COLO829 (cell line): ENCODE measurements at places on chromosomes 11 and 22.

GRCh38 chr11:125327518-125328224 is 163.1 kb downstream of the PKNOX2 start:
- DNase-seq: no peak

- no peak for DNase-seq
Measured at GRCh38 chr11:126920833-126921232, 79.7 kb downstream of the KIRREL3 start.

DNA sequence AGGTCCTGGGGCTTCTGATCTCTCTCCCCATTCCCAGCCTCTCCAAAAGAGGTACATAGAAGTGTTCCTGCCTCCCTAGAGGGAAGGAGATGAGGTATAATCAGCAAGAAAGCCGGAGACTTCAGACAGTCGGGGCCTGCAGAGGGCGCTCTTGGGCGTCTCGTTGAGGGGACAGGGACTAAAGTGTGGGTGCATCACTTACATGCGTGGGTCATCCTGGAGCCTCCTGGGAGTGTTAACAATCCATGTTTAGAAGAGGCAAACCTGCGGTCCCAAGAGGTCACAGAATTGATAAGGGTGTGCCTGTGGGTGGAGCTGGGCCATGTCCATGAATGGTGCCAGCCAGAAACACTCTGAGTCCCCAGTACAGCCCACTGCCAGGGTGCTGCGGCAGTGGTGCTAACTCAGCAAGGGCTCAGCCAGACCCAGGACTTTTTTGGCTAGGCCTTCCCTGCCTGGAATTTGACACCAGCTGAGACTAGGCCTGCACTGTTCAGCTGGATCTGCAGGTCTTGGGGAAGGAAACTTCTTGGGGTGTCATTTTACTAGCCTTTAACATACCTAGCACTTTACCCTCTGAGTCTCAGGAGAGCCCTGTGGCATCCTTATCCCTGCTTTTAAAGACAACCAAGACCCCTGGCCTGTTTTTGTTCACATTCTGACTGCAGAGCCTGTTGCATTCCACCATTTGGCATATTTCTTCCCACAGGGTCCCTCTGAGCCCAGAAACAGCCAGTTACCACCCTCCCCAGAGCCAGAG is 5.5 kb downstream of the YDJC start:
- DNase-seq: no peak

GRCh38 chr11:61023966-61024295 is 52.5 kb downstream of the CD6 start:
- no peak for DNase-seq

- no peak for DNase-seq
Measured at GRCh38 chr11:5700421-5701054, 10.9 kb downstream of the TRIM22 start.

- DNase-seq: peak; percentile 66
Measured at GRCh38 chr22:33038131-33038772, 19.9 kb downstream of the SYN3 start.

DNA sequence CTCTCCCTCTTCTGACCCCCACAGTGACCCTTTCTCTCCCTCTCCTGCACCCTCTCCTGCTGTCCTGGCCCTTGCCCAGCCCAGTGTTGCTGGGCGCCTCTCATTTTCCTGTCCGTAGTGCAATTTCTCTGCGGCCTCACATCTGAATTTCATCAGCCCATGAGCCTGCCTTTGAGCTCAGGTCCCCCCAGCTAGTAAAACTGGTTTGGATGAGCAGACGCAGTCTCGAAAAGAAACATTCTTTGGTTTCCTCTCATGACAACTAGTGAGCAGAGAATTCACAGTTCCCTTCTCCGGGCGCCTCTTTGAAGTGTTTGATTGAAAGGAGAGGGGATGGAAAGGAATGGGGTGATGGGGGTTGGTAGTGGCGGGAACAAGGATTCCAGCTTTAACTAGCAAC is 126.0 kb upstream of the CADM1 start:
- DNase-seq: no peak

GRCh38 chr22:27685515-27685914 is 116.0 kb downstream of the MN1 start:
- no peak for DNase-seq

GRCh38 chr11:118643142-118643994 is 36.0 kb downstream of the PHLDB1 start:
- no peak for DNase-seq

- no peak for DNase-seq
Measured at GRCh38 chr11:2517016-2517385, 72.2 kb downstream of the KCNQ1 start.

- no peak for DNase-seq
Measured at GRCh38 chr11:35798423-35798822, 135.8 kb downstream of the TRIM44 start.

- DNase-seq: peak; percentile 27
Measured at GRCh38 chr22:40396882-40397281, 26.5 kb downstream of the SGSM3 start.

GRCh38 chr11:78414321-78415051 is 3.1 kb downstream of the GAB2 start:
- peak; percentile 38 for DNase-seq

DNA sequence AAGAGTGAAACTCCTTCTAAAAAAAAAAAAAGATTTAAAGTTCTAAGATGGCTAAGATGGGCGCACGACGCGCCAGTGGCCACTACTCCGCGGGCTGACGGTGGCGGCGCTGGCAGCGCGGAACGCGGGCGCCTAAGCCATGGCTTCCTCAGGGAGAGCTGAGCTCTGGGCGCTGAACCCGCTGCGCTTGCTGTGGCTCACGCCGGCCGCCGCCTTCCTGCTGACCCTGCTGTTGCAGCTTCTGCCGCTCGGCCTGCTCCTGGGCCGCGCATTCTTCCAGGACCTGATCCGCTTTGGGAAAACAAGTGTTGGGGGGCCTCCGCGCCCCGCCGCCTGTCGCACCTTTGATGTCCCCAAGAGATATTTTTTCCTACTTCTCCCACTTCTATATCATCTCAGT is 19.5 kb downstream of the OOSP3 start:
- no peak for DNase-seq

GRCh38 chr22:37207981-37208380 is 4.3 kb downstream of the SSTR3 start:
- no peak for DNase-seq

DNA sequence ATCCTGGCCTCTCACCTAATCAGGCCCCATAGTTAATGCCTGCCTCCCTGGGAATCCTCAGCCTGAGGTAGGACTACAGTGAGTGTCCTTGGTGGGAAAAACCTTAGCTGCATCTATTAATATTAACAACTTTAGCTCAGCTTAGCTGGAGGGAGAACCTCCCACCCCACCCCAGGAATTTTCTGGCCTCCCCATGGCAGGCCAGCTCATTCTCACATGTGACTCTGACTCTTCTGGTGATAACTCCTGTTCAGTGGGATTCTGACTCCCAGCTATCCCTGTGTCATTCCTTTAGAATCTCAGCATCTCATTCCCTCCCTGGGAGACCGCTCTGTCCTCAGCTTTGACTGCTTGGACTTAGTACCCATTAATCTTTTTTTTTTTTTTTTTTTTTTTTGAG is 14.5 kb downstream of the ART5 start:
- no peak for DNase-seq

GRCh38 chr11:46920755-46921154 is 2.4 kb upstream of the LRP4 start:
- no peak for DNase-seq

GRCh38 chr11:62145261-62145871 is 21.6 kb downstream of the INCENP start:
- no peak for DNase-seq

DNA sequence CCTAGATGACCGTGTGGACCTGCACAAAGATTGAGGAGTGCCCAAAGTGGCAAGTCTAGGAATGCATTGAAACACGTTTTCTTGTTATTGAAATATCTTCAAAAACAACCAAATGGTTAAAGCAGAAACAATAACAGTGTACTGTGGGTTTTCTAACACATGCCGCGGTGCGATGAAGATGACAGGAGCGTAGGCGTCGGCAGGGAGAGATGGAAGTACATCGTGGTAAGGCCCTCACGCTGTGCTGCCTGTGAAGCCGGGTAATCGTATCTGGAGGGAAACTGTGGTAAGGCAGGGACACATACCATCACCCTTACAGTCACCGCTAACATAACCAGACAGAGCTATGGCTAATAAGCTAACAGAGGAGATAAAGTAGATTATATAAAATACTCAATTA is 261.4 kb downstream of the TBC1D22A start:
- DNase-seq: no peak

GRCh38 chr11:119094816-119095065 is 6.9 kb downstream of the DPAGT1 start:
- no peak for DNase-seq

DNA sequence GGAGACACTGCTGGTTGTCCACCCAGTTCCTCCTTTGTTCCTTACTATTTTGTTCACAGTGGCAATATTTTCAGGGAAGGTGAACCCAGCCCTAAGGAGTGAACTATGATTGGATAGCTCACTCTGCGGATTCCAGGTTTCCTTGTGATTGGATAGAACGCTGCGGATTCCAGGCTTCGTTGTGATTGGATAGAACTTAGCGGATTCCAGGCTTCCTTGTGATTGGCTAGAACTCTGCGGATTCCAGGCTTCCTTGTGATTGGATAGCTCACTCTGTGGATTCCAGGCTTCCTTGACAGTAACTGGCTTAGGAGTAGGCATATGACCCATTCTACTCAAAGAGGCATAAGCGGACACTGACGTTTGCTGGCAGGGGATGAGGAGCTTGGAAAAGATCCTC is 28.6 kb upstream of the ADA2 start:
- DNase-seq: no peak

DNA sequence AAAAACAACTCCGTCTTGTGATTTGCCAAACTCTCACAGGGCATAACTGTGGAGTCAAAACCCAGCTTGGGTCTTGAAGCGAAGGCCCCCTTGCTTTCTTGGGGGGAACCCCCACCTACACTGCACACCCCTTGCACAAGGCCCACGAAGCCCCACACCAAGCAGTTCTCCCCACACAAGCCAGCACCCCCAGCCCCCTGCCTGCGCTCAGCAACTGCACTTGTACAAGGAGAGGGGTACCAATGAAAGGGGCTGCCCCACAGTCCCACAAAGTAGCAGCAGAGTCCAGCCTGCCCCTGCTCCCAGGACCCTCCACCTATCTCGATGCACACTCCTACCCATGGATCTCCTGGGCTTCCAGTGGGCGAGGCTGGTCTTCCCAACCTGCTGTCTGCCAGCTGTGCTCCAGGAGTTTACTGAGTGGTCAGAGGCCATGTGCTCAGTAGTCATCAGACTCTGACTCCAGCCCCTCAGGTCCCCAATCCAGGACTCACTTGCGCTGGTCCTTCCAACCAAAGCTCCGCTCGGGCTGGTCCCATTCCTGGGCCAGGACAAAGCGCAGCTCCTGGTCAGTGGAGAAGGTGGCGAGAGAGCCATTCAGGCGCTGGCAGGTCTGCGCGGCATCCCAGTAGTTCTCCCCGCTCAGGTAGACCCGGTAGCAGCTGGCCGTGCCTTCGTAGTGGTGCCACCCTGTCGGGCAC is 57.7 kb downstream of the DGCR2 start:
- no peak for DNase-seq

DNA sequence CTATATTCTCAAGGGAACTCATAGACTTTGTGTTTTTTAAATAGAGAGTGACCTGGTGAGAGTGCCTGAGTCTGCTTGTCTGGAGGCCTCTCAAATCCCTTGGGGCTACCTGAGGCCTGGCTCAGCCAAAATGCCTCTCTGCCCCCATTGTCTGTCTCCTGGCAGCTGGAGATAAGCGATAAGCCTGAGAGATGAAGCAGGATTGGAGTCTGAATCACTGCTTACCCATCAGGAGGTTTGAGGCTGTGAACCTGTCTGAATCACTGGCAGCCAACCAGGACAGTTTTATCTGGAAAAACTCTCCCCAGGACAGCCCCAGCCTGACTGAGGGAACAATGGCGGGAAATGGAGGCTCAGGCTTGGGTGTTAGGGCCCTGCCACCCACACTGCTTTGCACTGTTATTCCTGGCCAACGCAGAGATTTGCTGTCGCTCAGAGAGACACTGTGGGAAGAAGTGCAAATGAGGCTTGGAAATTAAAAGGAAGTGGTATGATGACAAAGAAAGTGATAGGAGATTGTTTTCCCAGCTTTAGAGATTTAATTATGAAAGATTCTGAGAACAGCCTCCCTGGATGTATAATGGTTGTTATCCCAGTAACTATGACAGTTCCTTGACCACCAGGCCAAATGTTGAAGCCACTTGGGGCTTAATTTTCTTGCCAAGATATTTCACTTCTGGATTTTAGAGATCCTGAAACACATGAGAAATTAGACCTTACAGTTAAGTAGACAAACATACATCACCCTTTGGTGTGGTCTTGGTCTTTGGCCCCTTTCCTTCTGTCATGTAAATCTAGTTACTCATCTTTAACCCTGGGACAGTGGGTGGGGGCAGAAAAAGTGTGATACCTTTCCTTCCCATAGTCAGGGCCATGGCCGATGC is 102.1 kb downstream of the RASSF10 start:
- DNase-seq: no peak

DNA sequence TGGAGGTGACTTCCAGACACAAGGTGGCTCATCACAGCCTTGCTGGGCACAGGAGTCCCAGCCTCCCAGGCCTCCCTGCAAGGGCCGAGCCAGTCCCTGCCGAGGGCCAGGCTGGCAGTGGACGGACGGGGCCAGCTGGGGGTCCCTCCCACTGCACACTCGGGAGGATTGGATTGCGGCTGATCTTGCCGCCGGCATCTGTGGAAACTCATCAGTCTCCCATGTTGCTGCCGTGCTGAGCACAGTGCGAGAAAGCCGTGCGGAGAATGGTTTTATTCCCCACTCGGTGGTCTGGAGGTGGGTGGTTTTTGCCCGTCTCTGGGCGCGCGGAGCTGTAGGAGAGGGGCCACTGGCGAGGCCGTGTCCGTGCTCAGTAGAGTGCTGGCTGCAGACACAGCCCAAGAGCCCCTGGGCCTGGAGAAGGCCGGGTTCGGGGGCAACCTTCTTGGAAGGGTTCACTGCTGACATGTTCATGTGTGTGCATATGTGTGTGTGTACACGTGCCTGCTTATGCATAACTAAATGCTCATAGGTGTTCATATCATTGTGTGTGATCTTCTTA is 1246.4 kb downstream of the BRD1 start:
- DNase-seq: no peak

DNA sequence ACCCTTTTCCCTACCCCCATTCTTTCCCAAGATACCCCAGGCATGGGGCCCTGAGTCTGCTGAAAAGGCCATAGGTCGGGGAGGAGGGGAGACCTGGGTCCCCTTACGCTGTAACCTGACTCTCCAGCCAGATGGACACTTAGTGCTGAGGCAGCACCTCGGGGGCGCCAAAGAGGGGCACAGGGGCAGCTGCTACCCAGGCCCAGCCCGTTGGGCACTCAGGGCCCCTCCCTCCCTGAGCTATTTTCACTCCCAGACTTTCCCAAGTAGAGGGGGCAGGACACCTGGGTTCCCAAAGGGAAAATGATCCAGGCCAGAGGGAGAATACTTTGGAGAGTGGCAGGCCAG is 933 bp downstream of the ACTN3 start:
- DNase-seq: no peak

GRCh38 chr11:47188259-47188658 is 2.0 kb upstream of the PACSIN3 start:
- DNase-seq: no peak

- no peak for DNase-seq
Measured at GRCh38 chr11:2762031-2762380, 62.2 kb upstream of the KCNQ1OT1 start.

- DNase-seq: no peak
Measured at GRCh38 chr11:970319-970871, 44.7 kb downstream of the AP2A2 start.
